ENCODE measurements at places on chromosomes 13 and 19. TPM values are rescaled to one million over a fixed set of nuclear protein-coding genes. Genes with fewer than 3 reads are reported as not detected.

- no peaks in the 10 kb centered on the region for H3K4me1 ChIP-seq
- DNase-seq: no peak
- H3K27ac ChIP-seq: no peak overlapping the region
- H3K36me3 ChIP-seq: no peaks in the 10 kb centered on the region
- no peaks in the 10 kb centered on the region for H3K27me3 ChIP-seq
Measured at GRCh38 chr19:33832633-33833032, 36.0 kb downstream of the KCTD15 start.

- H3K4me1 ChIP-seq: peaks cover 4% of the 10 kb centered on the region
- DNase-seq: no peak
- H3K36me3 ChIP-seq: no peaks in the 10 kb centered on the region
- no peaks in the 10 kb centered on the region for H3K27me3 ChIP-seq
Measured at GRCh38 chr13:44934724-44935123, 54.5 kb downstream of the NUFIP1 start.

- H3K27me3 ChIP-seq: no peaks in the 10 kb centered on the region
- no peaks in the 10 kb centered on the region for H3K36me3 ChIP-seq
- H3K4me1 ChIP-seq: no peaks in the 10 kb centered on the region
- H3K27ac ChIP-seq: no peak overlapping the region
Measured at GRCh38 chr13:73158851-73159250, 100.0 kb downstream of the KLF5 start.

DNA sequence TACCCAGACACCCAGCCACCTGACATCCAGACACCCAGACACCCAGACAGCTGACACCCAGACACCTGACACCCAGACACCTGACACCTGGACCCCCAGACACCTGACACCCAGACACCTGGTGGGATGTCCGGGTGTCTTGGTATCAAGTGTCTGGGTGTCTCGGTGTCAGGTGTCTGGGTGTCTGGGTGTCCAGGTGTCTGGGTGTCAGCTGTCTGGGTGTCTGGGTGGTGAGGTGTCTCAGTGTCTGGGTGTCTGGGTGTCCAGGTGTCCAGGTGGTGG is 18.6 kb downstream of the C19orf12 start:
- no peak for DNase-seq
- no peaks in the 10 kb centered on the region for H3K36me3 ChIP-seq
- no peaks in the 10 kb centered on the region for H3K27me3 ChIP-seq

DNA sequence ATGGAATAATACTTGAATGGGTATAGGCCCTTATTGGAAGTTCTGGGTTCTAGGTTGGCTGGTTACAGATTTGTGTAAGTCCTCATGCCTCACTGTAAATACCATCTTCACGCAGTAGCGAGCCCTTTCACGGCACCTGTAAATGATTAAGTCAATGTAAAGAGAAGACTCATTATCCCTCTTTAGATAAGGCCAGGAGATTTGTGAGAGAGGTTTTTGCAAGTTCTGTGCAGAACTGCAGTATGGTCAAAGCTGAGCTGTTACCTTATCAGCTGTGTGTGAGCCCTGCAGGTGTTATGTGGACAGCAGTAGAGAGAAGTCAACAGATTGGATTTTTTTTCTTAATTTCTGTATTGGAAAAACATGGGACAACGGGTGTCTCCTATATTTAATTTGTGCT is 141.6 kb downstream of the SHISA2 start:
- no peak overlapping the region for H3K27ac ChIP-seq
- H3K27me3 ChIP-seq: no peaks in the 10 kb centered on the region
- no peaks in the 10 kb centered on the region for H3K4me1 ChIP-seq
- no peaks in the 10 kb centered on the region for H3K36me3 ChIP-seq
- H3K4me3 ChIP-seq: no peak overlapping the region
- DNase-seq: no peak

Gene TGDS
- total RNA-seq: 14.3 TPM

Gene SHFL
- total RNA-seq: 34.0 TPM

Gene MCEMP1
- total RNA-seq: 0.23 TPM
